ENCODE measurements at places on chromosomes 6 and 20.

- peak; percentile 50 for DNase-seq
Observed at GRCh38 chr6:89050155-89050554, 30.4 kb upstream of the PNRC1 start.

GRCh38 chr6:137868721-137869548, 1.9 kb downstream of the TNFAIP3 start:
- DNase-seq, result no peak

GRCh38 chr6:69064226-69064625, 429.1 kb downstream of the ADGRB3 start:
- DNase-seq, result no peak

GRCh38 chr6:5164092-5164491, 79.0 kb downstream of the PPP1R3G start:
- no peak for DNase-seq

GRCh38 chr20:59412875-59413284, 112.5 kb downstream of the EDN3 start:
- DNase-seq, result no peak

GRCh38 chr6:63806573-63806913, 170.9 kb downstream of the PHF3 start:
- no peak for DNase-seq

DNA sequence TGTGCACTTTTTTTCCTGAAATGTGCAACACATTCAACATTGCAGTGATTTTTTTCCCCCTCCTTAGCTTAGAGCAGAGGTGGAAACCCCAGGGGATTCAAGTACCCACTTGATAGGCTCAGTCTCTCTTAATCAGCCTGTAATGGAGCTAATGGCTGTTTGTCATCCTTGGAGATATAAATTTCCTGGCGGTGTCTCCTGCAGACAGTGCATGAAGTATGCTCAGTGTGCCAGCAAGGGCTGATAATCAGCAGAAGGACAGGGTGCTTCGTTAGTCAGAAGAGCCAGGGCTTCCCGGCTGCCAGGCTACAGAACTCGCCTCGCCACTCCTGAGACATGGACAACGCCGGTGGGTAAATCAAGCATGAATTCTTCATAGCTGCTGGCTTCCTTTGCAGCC, 69.8 kb upstream of the PHACTR2 start:
- no peak for DNase-seq

DNA sequence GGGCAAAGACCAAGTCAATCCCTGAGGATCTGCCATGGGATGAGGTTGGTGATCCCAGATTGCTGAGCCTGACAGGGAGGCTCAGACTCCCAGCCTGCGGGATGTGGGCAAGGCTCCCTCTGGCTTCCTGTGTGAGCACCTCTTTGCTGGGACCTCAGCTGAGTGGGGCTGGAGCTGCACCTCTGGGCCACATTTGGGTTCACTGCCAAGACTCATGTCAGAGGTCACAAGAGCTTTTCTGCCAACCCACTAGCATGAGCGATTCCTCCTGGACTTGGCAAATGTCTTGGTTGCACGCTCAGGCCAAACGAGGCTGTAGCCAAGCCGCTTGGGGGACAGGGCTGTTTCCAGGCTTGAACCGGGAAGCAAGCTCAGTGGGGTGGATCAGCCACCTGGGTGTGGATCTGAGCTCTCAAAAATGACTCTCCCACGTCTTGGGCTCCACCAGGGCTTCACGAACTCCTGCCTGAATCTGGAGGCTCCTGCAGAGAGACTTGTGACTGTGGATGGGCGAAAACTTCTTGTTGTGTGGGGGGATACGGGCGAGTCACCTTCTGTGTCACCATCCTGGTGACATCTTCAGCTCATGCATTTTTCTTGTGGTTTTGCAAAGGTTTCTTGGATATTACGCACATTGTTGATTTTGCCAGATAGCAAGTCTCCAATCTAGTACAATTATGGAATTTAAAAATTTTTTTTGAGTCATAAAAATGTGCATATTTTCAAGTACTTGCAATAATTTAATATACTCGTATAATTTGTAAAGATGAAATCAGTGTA, 359.5 kb downstream of the CDH4 start:
- peak; percentile 5 for DNase-seq

DNA sequence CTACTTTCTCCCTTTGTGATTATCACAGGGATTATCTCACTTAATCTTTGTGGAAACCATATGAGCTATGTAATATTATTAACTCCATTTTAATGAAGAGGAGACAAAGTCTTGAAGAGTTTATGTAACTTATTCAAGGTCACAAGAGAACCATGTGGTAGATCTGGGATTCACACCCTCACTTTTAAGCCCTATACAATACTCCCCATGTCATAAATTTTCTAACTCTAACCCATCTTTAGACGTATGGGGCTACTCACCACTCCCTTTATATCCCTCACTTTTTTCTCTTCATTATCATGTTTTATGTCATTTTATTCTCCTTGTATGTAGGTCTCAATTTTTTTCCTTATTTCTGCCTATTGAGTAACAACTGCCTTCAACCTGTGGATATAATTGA, 126.4 kb upstream of the AHI1 start:
- no peak for DNase-seq

DNA sequence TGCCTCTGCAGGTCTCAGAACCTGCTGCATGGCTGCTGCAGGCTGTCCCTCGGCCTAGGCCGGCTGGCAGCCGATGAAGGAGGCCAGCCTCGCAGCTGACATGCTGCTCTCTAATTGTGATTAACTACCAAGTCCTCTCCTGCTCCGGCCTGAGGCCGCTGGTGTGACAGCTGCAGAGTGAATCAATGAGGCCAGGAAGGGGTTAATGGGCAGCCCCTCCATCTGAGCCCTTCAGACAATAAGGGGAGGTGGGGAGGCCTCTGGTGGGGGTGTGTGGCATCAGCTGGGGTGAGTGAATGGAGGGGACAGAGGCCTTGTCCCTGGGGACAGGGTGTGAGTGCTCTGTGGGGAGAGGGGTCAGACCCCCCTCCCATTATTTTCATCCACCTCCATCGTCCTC, 34.4 kb downstream of the SLC52A3 start:
- no peak for DNase-seq

GRCh38 chr6:22809370-22809769, 240.0 kb downstream of the HDGFL1 start:
- DNase-seq, result no peak

- DNase-seq, result no peak
Observed at GRCh38 chr20:33475381-33476152, 14.3 kb upstream of the CBFA2T2 start.

DNA sequence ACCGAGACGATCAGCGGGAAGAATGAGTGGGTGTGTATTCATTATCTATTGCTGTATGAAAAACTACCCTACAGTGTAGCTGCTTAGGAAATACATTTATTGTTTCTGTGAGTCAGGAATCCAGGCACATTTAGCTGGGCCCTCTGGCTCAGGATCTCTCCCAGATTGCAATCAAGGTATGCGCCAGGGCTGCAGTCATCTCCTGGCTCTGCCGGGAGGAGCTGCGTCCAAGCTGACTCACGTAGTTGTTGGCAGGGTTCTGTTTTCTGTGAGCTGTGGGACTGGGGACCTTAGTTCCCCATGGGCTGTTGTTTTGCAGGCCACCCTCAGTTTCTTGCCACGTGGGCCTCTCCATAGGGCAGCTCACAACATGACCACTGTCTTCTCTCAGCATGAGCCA, 68.2 kb upstream of the FUCA2 start:
- peak; percentile 50 for DNase-seq

- no peak for DNase-seq
Observed at GRCh38 chr6:147741389-147741788, 232.9 kb downstream of the SAMD5 start.

- no peak for DNase-seq
Observed at GRCh38 chr6:32167154-32167760, 2.9 kb downstream of the EGFL8 start.

DNA sequence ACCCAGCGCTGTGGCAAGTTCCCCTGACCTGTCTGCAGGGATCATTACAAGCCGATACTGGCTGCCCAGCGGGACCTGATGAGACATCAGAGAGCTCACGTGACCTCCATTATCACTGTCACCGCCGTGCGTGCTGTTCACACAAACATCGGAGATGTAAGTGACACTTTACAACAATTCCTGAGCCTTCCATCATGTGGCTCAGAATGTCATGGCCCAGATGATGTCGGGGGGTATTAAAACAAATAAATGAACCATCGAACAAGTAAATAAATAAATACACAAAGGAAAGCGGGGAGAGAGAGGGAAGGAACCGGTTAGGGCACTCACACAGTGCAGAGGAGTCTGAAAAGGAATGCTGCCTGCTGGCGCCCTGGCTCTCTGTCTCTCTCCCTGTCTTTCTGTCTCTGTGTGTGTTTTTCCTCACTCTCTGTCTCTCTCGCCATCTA, 195.1 kb downstream of the BMP7 start:
- no peak for DNase-seq

DNA sequence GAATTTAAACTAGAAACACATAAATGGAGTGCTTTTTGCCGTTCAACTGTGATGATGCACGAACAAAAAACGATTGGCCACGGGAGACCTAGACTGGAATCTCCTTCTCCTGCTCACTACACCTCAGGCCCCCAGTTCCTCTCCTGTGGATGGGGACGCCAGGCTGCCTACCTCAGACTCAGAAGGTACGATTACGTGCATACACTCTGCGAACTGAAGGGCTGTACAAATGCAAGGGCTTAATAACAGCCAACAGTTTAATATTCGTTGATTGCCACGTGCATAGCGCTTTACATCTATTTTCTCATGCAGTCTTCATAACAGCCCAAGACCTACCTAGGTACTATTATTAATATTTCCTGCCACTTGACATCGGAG, 495 bp upstream of the ARMC2 start:
- no peak for DNase-seq

DNA sequence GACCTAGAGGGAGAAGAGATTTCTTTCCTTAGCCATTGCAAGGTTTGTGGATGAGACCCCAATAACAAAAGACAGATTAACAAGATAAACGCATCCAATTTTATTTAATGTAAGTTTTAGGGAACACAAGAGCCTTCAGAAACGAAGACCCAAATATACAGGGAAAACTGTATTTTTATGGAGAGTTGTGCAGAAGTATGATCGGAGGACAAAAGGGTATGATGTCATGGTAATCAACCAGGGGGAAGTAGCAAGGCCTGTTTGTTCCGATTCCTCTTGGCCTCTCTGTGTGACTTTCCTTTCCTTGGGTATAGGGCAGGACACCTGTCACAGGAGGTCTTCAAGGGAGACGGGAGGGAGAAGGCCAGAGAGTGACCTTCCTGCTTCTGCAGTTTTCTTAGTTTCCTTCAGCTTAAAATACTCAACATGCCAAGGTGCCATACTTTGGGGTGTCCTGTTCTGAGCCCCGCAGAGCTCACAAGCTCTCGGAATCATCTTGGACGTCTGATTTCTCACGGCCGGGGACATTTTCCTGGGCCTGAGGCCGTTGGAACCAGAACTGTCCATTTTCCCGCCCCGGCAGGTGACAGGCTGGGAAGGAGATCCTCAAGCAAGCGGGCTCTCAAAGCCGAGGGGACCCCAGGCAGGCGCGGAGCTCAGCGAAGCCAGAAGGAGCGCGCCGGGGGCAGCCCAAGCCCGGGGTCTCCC, 21.7 kb downstream of the TMC2 start:
- no peak for DNase-seq

DNA sequence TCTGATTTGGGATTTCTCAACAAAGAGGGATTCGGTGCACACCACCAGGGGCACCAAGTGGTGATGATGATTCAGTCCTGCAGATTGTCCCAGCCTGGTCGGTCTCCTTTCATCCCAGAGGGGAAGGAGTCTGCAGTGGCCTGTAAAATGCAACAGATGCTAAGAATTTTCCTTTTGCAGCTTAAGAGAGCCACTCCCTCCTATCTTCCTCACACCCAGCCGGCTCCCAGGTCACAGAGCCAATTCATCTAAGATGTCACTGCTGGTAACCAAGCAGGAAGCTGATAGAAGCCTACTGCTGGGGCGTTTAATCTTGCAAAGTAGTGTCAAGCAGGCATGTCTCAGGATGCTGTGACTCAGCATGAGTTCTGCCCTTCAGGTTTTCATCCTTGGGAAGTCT, 203.8 kb upstream of the LRFN2 start:
- DNase-seq, result no peak

GRCh38 chr20:39259010-39259803, 297.1 kb downstream of the DHX35 start:
- no peak for DNase-seq

DNA sequence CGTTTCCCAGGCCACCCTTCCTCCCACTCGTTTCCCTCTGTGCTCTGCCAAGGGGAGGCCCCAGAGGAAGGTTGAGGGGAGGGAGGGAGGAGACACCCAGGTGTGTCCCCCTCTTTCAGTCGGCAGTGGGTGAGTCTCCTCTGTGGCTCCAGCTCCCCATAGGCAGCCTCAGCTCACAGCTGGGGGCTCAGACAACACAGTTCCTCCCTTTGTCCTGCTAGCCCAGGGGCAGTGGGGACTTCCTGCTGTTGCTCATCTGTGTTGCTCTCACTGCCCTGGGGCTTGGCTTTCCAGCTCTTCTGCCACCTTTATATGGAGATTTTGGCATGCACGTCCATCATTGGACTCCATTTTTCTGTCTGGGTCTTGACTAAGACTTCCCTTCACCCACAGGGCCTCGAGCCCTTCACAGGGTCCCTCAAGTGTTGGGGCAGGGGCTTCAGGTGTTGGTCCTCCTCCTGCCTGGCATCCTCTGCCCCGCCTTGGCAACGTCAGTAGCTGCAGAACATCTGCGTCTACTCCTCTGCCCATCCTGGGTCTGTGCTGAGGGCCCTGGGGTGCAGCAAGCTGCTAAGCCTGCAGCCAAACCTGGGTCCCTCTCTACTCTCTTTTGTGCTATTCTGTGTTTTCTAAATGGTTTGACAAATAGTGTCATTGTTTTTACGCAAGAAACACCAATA, 190.6 kb upstream of the PMEPA1 start:
- DNase-seq, result no peak

DNA sequence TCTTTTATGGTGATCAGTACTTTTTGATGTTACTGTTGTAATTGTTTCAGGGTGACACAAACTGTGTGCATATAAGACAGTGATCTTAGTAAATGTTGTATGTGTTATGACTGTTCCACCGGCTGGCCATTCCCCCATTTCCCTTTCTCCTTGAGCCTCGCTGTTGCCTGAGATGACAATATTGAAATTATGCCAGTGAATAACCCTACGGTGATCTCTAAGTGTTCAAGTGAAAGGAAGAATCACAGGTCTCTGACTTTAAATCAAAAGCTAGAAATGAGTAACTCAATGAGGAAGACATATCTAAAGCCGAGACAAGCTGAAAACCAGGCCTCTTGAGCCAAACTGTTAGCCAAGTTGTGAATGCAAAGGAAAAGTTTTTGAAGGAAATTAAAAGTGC, 32.3 kb downstream of the TULP4 start:
- no peak for DNase-seq

DNA sequence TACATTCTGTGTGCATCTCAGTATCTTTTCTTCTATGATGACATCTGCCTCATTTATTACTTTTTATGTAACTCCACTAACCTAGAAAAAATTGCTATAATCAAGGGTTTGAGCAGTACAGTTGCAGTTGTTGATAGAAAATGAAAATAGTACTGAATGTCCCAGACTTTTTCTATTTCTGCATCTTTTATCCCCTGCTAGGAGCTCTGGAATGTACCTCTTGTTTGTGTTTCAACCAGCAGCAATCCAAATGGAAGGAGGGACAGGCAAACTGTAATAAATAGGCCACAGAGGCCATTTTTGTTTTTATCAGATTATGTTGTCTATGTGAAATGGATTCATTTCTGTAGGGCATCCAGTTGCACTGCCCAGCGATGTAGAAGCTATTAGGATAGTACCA, 536.9 kb downstream of the KIF16B start:
- DNase-seq, result no peak

GRCh38 chr6:138538390-138539031, 39.2 kb upstream of the NHSL1 start:
- peak; percentile 76 for DNase-seq
